ENCODE measurements at places on chromosomes 7 and 10. TPM values are rescaled to one million over a fixed set of nuclear protein-coding genes. Genes with fewer than 3 reads are reported as not detected.
A peak's percentile ranks its signal among the peaks of the same experiment; 100 is the strongest.

DNA sequence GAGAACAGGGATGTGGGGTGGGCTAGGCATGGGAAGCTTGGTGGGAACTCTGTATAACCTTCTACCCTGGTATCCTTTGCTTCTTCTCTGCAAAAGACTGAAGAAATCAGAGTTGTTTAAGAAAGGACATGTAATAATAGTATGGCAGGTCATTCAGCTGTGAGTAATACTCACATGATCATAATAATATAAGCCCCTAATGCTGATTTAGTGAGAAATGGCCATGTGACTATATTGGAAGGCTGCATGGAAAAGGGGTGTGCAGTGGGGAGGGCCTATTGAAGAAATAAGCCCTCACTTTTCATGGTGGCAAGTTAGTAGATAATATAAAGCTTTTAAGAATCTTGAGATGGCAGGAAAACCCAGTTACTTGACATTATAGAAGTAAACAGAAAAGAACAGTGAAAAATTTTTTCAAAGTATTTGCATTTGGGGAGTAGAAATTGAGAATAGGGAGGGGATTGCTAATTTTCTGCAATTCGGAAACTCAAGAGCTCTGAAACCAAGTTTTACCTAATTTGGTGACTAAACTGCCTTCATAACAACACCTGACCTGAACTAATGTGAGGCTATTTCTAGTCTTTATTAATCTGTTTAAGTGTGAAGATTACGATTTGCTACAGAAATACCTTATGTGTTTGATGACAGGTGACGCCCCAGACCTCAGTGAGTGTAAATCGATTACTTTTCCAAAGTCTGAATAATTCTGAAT lies 44.4 kb downstream of the ATXN7L1 start:
- DNase-seq = no peak

Gene CHCHD2
- 69.4 TPM for total RNA-seq

Gene FFAR4
- total RNA-seq = not detected

GRCh38 chr7:119733127-119733879 lies 539.7 kb upstream of the KCND2 start:
- DNase-seq = peak; percentile 7

DNA sequence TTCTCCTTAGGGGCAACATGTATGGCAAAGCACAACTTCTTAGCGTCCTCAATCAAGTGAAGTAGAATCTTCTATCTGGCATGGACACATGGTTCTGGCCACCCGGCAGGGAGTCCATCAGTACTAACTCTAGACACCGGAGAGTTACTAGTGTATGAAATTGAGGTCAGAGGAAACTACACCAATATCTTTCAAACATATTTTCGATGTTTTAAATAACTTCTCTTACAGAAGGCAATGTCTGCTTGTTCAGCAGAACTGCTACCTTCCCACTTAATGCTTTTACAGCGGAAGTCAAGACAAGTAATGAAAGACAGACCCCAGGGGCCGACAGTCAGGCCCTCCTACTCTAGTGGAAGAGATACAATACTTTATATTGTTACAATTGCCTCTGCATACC lies 89.9 kb downstream of the RNF216 start:
- no peak for DNase-seq

Gene SMIM30
- 144 TPM for total RNA-seq

GRCh38 chr7:151113344-151114150 lies 27.3 kb downstream of the AGAP3 start:
- DNase-seq = no peak

- no peak for DNase-seq
These were observed 120.1 kb upstream of the PITRM1 start for GRCh38 chr10:3292636-3293035.

DNA sequence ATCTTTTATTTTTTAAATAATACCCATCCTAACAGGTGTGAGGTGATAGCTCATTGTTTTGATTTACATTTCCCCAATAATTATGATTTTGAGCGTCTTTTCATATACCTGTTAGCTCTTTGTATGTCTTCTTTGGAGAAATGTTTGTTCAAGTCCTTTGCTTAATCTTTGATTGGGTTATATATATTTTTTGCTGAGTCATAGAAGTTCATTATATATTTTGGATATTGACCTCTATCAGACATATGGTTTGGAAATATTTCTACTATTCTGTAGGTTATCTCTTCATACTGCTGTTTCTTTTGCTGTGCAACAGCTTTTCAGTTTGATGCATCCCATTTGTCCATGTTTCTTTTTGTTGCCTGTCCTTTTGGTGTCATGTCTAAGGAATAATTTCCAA lies 23.6 kb upstream of the HYAL4 start:
- no peak for DNase-seq

Gene ST7
- 49.0 TPM for total RNA-seq

GRCh38 chr10:17235136-17235535 lies 7.1 kb downstream of the VIM start:
- no peak for DNase-seq

- DNase-seq = no peak
These were observed 2.2 kb upstream of the CPA4 start for GRCh38 chr7:130290745-130291144.

GRCh38 chr10:37752334-37752875 lies 105.0 kb downstream of the ZNF248 start:
- DNase-seq = no peak

Measured in stomach (tissue), 19 donors.